Right atrium auricular region (tissue), 2 donors: ENCODE measurements at places on chromosomes 3 and 15.

DNA sequence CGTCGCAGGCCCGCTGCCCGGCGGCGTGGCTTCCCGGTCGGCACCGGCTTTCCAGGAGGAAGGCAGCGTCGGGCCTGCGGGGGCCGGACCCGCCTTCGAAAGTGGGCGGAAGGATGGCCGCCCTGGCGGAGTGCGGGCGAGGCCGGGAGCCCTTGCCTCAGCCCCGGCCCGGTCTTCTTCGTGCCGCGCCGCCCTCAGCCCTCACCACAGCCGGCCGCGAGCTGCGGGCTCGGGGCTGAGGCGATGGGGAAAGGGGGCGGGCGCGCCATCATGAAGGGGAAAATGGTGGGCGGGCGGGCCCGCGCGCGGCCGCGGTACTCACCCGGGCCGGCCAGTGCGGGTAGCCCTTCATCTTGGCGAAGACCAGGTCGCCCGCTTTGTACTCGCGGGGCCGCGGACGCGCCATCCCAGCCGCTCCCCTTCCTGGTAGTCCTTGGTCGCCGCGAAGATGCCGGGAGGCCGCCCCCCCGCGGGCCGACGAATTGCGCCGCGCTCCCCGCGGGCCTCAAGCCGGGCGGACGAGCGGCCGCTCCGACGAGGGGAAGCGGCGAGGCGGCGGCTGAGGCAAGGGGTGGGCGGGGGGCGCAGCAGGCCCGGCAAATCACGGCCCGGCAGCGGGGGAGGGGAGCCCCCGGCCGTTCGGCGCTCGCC, 489 bp downstream of the HDGFL3 start:
- no peaks in the 10 kb centered on the region for H3K36me3 ChIP-seq
- no peak for DNase-seq
- no peaks in the 10 kb centered on the region for H3K27me3 ChIP-seq

DNA sequence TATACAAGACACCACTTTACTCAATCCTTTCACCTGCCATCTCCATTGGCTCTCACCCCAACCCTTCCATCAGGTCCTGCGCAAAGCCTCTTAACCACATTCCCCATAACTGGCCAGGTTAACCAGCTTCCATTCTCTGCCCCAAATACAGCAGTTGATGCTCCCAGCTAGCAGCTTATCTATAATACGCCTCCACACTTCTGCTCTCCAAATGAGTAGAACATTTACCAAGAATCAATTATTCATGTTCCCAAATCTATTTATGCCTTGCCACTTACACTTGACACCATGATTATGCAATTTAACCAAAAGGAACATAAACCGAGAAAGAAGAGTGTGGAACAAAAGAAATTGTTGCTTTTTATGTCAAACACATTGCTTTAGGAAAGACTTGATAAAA, 103.7 kb upstream of the TPM1 start:
- no peak overlapping the region for H3K27ac ChIP-seq
- H3K4me1 ChIP-seq = peaks cover 48% of the 10 kb centered on the region
- no peaks in the 10 kb centered on the region for H3K36me3 ChIP-seq
- no peak for DNase-seq

DNA sequence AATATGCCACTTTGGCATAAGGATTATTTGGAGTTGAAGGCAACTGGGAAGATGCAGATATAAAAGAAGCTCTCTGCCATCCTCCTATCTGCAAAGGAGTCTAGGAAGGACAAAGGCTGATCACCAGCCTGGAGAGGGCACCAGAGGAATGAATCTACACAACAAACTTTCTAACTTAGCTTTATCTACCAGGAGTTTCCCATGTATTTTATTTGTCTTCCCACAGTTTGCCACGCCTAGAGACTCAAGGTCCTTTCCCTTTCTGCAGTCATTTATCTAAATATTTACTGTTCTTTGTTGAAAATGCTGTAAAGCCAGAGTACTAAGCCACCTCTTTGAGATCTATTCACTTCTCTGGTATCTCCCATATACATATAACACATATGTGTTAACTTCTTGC, 32.2 kb downstream of the GPR176 start:
- no peak overlapping the region for H3K4me3 ChIP-seq
- no peak overlapping the region for H3K27ac ChIP-seq
- DNase-seq = no peak
- no peaks in the 10 kb centered on the region for H3K4me1 ChIP-seq
- no peaks in the 10 kb centered on the region for H3K36me3 ChIP-seq

GRCh38 chr3:16583551-16583950, 21.7 kb downstream of the DAZL start:
- H3K4me3 ChIP-seq = no peak overlapping the region
- no peak overlapping the region for H3K27ac ChIP-seq
- no peaks in the 10 kb centered on the region for H3K27me3 ChIP-seq
- no peaks in the 10 kb centered on the region for H3K36me3 ChIP-seq

GRCh38 chr3:172218350-172219323, 179.3 kb downstream of the FNDC3B start:
- no peaks in the 10 kb centered on the region for H3K27me3 ChIP-seq
- no peaks in the 10 kb centered on the region for H3K36me3 ChIP-seq
- no peak for DNase-seq
- peaks cover 64% of the 10 kb centered on the region for H3K4me1 ChIP-seq
- H3K4me3 ChIP-seq = no peak overlapping the region

- no peak for DNase-seq
- H3K4me3 ChIP-seq = no peak overlapping the region
- H3K4me1 ChIP-seq = no peaks in the 10 kb centered on the region
- H3K27ac ChIP-seq = no peak overlapping the region
Observed at GRCh38 chr3:81249540-81250029, 511.9 kb downstream of the GBE1 start.

GRCh38 chr3:185948292-185948691, 10.5 kb upstream of the TRA2B start:
- no peaks in the 10 kb centered on the region for H3K36me3 ChIP-seq
- no peak overlapping the region for H3K4me3 ChIP-seq
